ENCODE measurements at places on chromosomes 5 and 9.

DNA sequence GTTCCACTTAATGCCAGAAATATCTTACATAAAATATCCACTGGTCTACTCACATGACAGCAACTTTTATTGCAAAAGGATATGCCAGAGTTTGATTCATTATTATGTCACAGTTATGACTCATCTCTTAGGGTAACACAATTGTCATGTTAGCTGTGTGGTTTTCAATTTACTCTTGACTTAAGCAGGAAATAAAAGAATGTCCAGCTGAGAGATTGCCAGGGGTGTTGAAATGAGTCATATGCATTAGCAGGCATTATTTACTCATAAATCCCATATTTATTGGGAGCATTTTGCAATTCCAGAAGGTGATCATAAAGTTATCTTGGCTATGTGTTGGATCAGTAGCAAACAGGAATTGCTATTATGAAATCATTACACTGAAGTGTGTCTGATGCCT lies 1164.6 kb upstream of the CDH18 start:
- peak; percentile 100 for DNase-seq

DNA sequence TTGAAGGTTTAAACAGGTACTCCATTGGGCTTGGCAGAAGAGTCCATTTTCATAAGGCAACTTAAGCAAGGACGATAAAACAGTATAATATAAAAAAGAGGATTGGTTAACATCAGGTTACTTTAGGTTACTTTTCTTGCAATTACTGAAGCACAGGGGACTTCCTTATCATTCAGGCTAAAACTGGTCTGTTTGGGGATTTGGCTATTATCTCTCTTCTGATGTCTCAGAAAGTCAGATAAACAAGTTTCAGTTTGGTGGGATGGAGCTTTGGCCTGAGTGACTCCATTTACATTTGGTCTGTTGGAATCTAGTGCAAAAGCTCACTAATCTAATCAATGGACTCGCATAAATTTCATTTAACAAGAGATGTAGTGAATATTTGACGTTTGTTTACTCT lies 8.0 kb downstream of the GAPT start:
- no peak for DNase-seq

DNA sequence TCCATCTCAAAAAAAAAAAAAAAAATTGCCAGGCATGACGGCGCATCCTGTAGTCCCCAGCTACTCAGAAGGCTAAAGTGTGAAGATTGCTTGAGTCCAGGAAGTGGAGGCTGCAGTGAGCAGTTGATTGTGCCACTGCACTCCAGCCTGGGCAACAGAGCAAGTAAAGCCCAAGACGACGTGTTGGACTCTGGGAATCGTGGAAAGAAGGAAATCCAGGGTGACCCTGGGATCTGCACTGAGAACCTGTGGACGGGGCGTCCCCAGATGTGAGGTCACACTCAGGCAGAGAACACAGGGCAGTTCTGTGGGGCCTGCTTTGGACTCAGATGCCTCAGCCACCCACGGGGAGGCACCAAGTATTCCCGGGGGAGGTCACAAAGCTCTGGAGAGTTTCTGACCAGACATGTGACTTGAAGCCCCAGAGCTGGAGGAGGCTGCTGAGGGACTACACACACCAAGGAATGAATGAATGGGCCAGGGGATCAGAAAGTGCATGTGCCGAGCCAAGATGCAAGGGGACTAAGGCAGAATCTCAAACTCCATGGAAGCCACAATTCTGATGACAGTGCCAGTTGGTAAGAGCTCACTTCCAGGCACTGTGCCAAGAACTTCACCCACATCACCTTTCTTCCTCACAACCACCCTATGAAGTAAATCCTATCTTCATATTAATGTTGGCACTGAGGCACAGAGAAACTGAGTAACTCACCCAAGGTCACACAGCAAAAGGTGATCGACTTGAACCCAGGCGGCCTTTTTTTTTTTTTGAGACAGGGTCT lies 12.9 kb downstream of the DYNC2I2 start:
- no peak for DNase-seq

DNA sequence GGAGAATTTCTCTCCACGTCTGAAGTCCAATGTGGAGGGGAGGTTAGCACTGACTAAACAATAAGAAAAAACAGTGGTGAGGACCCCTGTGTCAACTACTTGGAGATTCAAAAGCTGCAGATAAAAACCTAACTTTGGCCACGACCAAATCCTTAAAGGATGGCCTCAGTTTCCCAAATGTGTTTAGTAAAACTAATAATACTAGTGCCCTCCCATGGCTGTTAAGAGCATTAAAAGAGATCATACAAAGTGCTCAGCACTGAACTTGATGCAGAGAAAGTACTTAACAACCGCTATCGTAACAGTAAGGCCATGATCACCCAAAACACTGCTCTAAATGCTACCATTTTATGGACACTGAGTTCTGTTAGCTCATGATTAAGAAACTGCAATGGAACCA lies 288.4 kb downstream of the EBF1 start:
- DNase-seq, result no peak

DNA sequence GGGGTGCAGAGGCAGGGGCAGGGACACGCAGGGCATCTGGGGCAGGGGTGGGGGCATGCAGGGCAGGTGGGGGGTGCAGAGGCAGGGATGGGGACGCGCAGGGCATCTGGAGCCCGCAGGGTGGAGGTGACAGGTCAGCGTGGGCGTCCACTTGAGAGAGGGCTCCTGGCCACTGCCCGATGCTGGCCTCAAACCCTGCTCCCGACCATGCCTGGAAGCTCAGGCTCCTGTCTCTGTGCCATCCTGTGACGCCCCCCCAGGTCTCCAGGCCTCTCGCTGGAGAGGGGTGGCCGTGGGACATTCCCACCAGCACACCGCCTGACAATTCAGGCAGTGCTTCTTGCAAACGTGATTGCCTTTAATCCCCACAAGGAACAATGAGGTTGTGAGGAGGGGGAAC lies 33.0 kb downstream of the ZDHHC11B start:
- DNase-seq, result no peak

- DNase-seq, result no peak
Observed at GRCh38 chr9:103928442-103928841, 165.7 kb upstream of the SMC2 start.

GRCh38 chr5:133059621-133060020 lies 7.8 kb downstream of the HSPA4 start:
- no peak for DNase-seq

- no peak for DNase-seq
Observed at GRCh38 chr5:80895523-80895922, 64.6 kb upstream of the RASGRF2 start.

GRCh38 chr5:34008802-34009201 lies 952 bp upstream of the AMACR start:
- no peak for DNase-seq

GRCh38 chr5:170297589-170298462 lies at the start of gene LCP2:
LCP2 (minus strand) TSS chr5:170297777; CDS start chr5:170297611, 166 bp downstream.
- no peak for DNase-seq

GRCh38 chr5:61697809-61698558 lies 365.9 kb downstream of the ZSWIM6 start:
- no peak for DNase-seq

DNA sequence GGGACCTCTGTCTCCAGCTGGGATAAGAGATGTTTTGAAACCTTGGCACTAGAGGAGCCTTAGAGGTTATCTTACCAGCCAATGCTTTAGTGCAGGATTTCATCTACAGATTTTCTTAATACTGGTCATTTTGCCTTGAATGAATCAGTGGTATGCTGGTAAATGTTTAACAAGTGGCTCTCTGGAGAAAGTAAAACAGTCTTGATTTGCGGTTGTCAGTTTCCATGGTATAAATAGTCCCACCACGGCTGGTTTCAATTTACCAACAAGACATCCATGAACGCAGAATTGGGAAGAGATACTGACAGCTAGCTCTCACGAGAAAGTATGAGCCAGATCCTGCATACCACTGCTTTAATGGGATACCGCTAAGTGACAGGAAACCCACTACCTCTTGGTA lies 56.7 kb upstream of the CXCL14 start:
- no peak for DNase-seq

DNA sequence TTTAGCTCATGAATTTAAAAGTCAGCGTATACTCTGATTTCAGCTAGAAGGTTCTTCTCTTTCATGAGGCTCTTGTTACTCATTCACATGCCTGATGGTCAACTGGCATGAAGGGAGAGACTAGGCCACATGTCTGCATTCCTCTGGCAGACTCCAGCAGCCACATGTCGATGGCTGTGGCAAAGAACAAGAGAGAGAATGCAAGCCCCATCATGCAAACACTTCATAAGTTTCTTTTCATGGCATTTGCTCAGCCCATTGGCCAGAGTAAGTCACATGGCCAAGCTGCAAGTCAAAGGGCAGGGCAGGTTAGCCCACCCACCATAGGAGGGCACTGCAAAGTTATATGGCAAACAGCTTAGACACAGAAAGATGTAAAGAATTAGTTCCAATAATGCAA lies 5.4 kb downstream of the KCNV2 start:
- no peak for DNase-seq

GRCh38 chr5:151021746-151022145 lies 1.4 kb downstream of the GPX3 start:
- DNase-seq, result no peak

DNA sequence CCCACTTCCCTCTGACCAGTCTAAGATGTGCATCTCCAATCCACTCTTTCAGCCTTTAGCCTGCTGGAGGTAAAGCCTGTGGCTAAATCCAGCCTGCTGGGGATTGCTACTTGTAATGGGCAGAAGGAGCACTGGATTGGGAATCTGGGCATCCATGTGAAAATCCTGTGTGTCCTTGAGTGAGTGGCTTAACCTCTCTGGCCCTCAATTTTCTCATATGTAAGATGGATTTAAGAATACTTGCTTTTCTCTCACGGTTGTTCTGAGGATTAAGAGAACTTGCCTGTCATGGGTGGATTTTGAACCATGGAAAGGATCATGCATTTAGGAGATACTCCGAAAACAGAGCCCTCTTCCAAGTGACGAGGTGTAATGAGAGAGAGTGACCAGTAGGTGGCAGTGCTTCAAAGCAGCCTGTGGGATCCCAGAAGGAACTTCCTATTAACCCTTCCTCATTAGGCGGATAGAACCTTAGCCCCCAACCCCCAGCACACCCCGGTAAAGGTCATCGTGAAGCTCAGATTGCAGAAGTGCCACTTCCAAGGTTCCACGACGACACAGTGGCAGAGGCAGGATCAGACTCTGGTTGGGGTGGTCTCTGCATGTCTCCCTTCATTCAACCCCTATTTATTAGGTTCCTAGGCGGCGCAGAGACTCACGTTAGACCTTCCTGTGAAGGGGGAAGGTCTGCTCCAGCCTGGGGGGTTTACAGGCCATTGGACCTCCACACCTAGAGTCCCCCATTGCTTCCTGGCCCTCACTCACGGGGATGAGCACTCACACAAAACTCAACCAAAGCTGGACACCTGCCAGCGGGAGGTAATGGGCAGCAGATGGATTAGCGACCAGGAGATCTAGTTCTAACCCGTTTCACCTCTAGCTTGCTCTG lies 68.7 kb upstream of the ZNF618 start:
- DNase-seq, result peak; percentile 68

GRCh38 chr9:87556039-87556438 lies 58.4 kb downstream of the DAPK1 start:
- no peak for DNase-seq

DNA sequence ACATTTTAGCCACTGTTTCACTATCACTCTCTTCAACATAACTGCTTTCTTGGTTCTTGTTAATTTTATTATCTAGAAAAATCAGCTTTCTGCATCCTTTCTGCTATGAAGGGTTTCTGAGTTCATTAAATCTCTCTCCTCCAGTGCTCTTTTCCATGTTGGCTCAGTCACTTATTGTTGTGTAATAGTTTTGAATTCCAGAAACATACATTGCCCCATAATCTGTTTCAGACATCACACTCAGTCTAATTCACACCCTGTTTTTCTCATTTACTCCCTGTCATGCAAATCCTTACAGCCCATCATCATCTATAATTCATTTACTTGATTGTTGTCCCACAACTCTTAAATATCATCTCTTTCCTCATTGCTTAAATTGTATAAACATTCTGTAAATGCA lies 176.1 kb upstream of the CDH12 start:
- no peak for DNase-seq

GRCh38 chr5:140400730-140401361 lies 787 bp upstream of the ANKHD1 start:
- DNase-seq, result peak; percentile 90

GRCh38 chr5:158751961-158752655 lies 347.6 kb downstream of the EBF1 start:
- DNase-seq, result no peak

DNA sequence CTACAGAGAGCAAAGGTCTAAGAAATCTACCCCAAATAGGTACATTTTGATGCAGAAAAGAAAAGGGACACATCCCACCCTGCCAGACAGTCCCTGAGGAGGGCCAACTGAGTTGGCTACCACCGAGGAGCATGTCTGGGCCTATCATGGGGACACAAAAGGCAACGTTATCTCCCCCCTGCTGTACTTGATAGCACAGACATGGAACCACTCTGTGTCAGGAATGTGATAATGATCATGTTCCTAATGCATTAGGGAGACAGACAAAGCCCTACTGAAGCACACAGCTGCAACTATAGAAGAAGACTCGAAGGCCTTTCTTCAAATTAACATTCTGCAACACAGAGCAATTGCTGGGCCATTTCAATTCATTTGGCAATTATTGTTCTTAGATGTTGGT lies 84.5 kb downstream of the ENC1 start:
- DNase-seq, result no peak

GRCh38 chr5:881551-881935 lies 11.1 kb downstream of the BRD9 start:
- DNase-seq, result no peak

DNA sequence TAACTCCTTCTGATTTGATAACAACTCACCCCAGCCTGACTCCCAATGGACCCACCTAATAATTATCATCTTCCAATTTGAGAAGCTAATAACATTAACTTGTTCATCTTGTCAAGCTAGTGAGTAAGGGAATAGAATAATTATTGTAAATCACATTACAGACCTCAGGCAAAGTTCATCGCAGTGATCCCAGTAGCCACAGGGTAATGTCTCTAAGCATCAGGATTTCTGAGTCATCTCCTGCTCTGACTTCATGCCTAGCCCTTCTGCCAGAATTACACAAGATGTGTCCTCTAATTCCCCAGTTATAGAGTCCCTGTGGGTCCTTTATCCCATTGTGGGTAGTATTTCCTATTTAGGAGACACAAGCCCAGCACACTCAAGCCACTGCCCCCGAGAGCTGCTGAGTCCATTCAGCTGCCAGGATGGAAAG lies 365.7 kb downstream of the DEPDC1B start:
- DNase-seq, result peak; percentile 66

DNA sequence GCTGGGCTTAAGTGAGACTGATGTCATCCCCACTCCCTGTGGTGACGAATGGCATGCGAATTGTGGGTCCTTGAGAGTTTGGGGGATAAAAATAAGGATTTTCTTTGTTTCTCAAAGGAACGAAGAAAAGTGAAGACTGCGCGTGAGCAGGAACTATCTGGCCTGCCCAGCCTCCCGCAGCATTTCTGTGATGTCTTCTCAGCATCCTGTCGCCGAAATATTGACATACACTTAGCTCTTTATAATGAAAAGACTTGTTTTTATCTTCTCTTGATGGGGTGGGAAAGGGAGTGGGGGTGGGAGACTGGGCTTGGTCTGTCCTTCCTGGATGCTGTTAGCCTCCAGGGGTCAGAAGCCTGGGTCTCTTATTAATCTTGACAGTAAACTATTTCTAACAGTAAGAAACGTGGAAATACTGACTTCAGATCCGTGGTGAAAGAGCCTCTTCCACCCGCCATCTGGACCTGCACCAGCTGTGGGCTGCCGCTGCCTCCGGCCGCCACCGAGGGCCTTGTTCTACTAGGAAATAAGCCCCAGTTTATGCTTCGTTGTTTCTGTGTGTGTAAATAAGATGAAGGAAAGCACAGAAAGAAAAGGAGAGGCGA lies 239.6 kb downstream of the FANCC start:
- no peak for DNase-seq
